KG1 (cell line): ENCODE measurements at places on chromosomes 5 and 9.
A peak's percentile ranks its signal among the peaks of the same experiment; 100 is the strongest.

- DNase-seq = no peak
These were observed 3.5 kb downstream of the GBA2 start for GRCh38 chr9:35745569-35745968.

DNA sequence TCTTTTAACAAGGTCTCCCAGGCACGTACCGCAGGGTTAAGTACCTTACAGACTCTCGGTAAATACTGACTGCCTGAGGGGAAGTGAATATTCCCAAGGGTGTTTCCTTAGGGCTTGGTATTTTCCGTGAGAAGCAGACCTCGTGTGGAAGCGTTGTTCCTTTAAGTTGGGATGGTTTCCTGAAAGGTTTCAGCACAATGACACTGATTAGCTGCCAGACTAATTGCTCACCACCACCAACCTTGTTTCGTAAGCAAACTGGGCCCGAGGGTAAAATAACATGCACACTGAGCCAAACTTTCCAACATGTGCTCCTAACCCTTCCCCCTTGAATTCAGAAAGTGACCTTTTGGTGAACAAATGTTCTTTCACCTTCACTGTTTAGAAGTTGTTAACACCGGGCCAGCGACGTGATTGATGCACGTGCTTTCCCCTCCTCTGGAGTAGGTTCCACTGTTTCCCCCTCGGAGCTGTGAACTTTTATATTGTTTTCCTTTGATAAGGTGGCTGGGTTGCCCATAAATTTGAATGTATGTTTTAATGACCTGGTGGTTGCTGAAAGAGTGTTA, 128.1 kb upstream of the RPS23 start:
- no peak for DNase-seq

DNA sequence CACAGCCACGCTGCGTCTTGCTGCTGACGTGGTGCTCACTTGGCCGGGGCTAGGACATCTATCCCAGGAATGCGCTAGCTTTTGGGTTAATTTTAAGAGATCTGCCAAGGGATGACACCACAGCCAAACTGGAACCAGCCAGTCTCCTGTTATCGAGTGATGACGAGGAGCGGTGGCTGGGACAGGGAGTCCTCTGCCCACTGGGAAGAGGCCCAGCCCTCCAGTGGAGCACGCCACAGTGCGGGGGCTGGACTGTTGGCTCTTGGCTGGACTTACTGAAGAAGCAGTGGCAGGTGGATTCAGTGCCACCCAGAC, 55.1 kb upstream of the PHYKPL start:
- DNase-seq = no peak

- no peak for DNase-seq
These were observed 24.7 kb upstream of the RXRA start for GRCh38 chr9:134301387-134302129.

GRCh38 chr9:129323376-129323998, 145.4 kb upstream of the IER5L start:
- DNase-seq = no peak

GRCh38 chr5:133749331-133749985, 137.1 kb upstream of the FSTL4 start:
- DNase-seq = no peak

GRCh38 chr5:94793113-94793815, 174.8 kb downstream of the SLF1 start:
- no peak for DNase-seq

DNA sequence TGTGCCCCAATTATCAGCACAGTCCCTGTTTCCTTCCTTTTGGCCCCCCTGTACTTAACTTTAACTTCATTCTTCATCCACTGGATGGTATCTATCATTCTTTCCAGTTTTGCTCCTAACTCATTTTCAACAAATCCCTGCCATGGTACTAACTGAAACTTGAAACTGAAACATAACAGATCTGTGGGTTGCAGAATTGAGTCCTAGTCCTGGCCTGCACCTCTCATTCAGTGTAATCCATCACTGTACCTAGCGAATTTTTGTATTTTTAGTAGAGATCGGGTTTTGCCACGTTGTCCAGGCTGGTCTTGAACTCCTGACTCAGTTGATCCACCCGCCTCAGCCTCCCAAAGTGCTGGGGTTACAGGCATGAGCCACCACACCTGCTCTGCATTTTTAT, 15.3 kb upstream of the PIK3R1 start:
- no peak for DNase-seq

DNA sequence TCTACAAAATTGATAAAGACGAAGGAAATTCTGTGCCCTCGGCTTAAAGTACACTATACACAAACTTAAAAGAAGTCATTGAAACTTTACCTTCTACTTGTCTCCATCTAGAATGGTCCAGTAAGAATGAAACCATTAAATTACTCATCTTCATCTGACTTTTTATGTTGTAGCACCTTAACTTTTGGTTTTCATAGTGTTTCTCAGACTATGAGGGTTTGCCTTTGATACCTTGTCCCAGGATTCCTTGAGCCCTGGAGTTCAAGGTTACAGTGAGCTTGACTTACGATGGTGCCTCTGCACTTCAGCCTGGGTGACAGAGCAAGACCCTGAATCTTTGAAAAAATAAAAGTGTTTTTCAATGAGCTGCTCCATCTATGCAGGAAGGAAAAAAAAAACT, 132.2 kb downstream of the CDC42SE2 start:
- no peak for DNase-seq

- no peak for DNase-seq
These were observed 9.1 kb downstream of the SMIM3 start for GRCh38 chr5:150787656-150788055.

DNA sequence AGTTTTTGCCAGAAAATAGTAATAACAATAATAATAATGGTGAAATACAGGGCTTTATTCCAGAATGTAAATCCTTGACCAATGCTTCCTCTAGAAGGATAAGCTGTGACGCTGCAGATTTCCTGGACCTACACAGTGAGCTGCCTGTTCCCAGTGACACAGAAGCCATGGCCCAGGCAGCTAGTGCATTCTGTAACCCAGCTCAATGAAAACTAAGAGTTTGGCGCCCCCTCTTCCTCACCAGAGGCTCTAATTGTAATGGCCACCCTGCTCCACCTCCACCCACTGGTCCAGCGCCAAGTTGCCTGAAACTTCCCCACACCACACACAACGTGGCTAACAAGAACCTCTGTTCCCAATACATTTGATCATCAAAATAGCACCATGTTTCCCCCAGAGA, 248.1 kb downstream of the CETN3 start:
- no peak for DNase-seq

DNA sequence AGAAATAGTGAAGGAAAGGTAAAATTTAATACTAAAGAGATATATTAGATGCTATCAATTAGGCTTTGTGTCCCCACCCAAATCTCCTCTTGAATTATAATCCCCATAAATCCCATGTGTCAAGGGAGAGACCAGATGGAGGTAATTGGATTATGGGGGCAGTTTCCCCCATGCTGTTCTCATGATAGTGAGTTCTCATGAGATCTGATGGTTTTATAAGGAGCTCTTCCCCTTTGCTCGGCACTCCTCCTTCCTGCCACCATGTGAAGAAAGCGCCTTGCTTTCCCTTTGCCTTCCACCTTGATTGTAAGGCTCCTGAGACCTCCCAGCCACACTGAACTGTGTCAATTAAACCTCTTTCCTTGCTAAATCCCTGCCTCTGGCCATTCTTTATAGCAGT, 697.0 kb upstream of the RGMB start:
- DNase-seq = no peak

GRCh38 chr5:76406014-76406413, 2.9 kb downstream of the IQGAP2 start:
- no peak for DNase-seq

- no peak for DNase-seq
These were observed 434.5 kb upstream of the TRPC7 start for GRCh38 chr5:136799806-136800372.

- DNase-seq = no peak
These were observed 24.0 kb upstream of the SLC9A3 start for GRCh38 chr5:548256-548655.

DNA sequence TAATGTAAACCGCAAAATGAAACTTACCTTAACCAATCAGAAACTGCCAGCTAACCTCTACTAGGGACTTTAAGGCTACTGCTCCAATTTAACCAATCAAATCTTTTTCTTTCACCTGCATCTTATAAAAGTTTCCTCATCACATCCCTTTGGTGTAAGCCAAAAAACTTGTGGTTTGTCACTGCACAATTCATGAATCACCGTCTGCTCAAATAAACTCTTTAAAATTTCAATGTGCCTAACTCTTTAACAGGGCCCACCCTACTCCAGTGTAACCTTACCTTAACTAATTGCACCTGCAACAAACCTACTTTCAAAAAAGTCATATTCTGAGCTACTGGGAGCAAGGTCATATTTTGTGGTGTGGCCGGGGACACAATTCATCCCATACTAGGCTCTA, 172.2 kb upstream of the GRAMD2B start:
- DNase-seq = no peak

DNA sequence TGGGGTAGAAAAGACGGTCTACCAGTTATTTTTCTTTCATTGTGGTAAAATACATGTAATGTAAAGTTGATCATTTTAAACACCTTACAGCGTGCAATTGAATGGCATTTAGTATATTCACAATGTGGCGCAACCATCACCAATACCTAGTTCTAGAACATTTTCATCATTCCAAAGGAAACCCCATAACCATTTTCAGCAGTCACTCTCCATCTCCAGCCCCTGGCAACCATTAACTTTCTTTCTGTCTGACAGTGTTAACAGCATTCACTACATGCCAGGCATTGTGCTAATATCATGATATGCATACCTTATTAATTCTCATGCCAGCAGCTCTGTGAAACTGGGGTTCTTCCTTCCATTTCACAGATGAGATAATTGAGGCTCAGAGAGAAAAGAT, 32.0 kb downstream of the PTGS1 start:
- DNase-seq = no peak

GRCh38 chr5:114317751-114318150, 44.1 kb upstream of the KCNN2 start:
- DNase-seq = no peak

GRCh38 chr5:40238066-40238745, 441.5 kb upstream of the PTGER4 start:
- DNase-seq = no peak

DNA sequence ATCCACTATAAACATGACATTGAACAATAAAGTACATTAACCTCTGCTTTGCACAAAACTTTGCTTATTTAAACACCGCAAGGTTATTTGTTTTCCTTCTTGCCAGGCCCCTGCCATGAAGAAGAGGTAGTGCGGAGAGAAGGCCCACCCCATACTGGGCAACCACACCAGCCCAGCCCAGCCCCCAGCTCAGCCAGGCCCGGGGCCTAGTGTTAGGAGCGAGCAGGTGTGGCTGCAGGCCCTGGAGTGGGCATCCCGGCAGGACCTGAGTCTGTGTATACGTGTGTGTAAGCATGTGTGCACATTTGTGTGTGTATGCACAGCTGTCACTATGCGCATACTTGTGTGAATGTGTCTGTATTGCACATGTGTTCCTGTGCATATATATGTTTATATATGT, 90.4 kb upstream of the MVB12B start:
- DNase-seq = no peak

DNA sequence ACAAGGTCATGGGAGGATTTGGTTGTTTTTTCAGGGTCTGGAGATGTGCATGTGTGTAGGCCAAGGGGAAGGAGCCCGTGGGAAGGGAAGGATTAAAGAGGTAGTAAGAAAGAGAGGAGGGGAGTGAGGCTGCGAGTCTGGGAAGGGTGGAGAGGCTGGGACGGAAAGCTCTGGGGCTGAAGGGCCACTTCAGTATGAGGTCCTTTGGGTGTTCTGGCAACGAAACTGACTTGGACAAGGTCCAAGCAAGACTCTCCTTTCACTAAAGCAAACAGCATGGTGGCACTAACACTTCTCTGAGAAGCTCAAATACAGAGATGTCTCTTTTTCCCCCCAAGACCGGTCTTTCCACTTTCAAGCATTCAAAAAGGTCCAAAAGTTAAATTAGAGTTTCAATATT, 394.5 kb downstream of the ARHGEF28 start:
- no peak for DNase-seq

GRCh38 chr5:74648835-74649293, 8.3 kb upstream of the ENC1 start:
- peak; percentile 53 for DNase-seq

DNA sequence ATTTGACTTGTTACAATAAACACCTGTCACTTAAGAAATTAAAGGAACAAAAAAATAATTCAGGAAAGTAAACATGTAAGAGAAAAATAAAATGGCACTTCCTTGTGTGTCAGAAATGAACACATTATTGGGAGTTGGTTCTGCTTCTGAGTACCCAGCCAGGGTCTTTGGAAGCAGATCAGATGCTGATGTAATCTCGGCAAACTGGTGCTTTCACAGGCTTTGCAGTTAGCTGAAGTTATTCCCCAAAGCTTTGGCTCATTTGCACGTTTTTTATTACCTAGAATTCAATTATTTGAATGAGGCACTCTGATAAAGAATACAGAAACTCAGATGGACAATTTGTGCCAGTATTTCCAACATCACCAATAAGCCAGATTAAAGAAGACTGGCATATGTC, 10.9 kb downstream of the CDH18 start:
- DNase-seq = no peak

- DNase-seq = no peak
These were observed 15.9 kb downstream of the FLT4 start for GRCh38 chr5:180633283-180634177.

- DNase-seq = no peak
These were observed 6.0 kb upstream of the IRX4 start for GRCh38 chr5:1888541-1889251.

DNA sequence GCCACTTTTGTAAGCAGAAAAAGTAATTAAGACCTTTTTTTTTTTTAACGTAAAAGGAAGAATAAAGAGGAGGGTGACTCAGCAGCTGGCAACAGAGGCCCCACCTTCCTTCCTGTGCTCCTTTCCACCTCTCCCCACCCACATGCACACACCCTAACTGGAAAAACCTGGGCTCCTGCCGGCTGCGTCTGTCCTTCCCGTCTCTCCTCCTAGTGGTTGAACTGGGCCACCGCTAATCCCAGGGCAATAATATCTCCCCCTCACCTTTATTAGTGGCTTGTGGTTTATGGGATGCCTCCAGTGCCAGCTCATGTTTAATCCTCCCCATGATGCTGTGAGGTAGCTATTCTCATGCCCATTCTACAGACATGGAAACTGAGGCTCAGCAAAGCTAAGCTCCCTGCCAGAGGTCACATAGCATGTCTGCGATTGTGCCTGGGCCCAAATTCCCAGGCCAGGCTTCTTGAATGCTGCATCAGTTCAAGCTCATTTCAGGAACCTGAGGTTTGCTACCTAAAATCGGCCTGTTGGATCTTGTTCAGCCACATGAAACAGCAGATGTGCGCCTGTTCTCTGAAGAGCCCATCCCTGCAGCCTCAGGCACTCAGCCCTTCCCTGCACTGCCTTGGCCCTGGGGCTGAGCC, 60.9 kb upstream of the IL17B start:
- no peak for DNase-seq

GRCh38 chr5:171724468-171725204, 61.0 kb upstream of the SMIM23 start:
- DNase-seq = no peak
